GM12891 (cell line): ENCODE measurements at places on chromosomes 5 and 9.

GRCh38 chr5:61330845-61331406, 1.1 kb upstream of the ZSWIM6 start:
- peak; percentile 29 for DNase-seq

GRCh38 chr9:128470560-128470959, 14.8 kb downstream of the ODF2 start:
- DNase-seq, result no peak

DNA sequence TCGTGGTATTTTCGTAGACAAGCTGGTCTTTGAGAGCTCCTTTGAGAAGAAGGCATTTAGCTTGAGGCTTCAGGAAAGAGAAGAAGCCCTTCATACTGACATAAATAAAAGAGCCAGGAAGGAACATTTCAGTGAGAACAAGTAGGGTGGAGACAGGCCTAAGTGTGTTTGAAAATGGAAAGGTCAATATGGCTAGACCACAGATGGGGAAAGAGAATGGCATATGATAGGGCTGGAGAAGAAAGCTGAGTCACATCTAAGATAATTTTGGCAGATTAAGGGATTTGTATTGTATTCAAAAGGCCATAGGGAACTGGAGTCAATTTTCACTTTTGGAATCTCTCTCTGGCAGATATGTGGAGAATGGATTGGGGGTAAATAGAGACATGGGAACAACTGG, 374.9 kb downstream of the TMEM38B start:
- DNase-seq, result no peak

- no peak for DNase-seq
These were observed 518.4 kb downstream of the TAF11L14 start for GRCh38 chr5:18152671-18153070.

GRCh38 chr5:94796586-94796985, 178.1 kb downstream of the SLF1 start:
- DNase-seq, result no peak
